ENCODE measurements at places on chromosomes 2 and 18.

DNA sequence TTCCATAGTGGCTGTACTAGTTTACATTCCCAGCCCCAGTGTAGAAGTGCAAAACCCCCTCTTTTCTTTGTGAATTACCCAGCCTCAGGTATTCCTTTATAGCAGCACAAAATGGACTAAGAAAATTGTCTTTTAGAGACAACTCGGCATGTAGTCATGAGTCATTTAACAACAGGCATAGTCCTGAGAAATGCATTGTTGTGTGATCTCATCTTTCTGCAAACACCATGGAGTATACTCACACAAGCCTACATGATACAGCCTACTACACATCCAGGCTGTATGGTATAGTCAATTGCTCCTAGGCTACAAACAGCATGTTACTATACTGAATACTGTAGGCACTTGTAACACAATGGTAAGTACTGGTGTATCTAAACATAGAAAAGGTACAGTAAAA is 44.4 kb upstream of the MBP start:
- DNase-seq, result no peak

- DNase-seq, result no peak
Observed at GRCh38 chr2:175478096-175478768, 296.7 kb upstream of the ATP5MC3 start.

DNA sequence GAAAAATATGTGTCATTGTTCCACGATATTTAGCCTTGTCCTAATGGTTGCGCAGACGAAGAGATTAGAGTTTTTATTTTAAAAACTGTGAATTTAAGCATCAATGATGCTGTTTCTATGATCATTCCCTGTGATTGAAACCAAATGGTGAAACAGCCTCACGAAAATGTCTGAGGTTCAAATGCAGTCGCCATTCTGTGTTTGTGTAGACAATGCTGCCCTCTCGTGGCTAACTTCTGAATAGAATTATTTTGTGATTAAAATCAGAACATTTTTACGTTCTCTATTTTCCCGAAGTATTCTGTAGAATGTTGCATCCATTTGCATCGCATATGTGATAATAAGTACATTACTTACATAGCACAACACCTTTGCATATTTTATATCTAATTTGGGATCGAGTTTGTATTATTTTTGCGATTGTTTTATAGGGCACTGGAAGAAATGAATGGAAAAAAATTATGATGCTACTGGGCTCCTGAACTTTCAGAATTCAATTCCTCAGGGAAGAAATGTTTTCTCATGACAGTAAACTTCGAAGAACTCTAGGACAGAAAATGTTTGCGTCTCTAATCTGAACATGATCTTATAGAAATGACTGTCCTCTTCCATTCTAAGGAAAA is 54.8 kb upstream of the CREB1 start:
- peak; percentile 42 for DNase-seq

- no peak for DNase-seq
Observed at GRCh38 chr2:1975060-1975459, 230.7 kb upstream of the PXDN start.

DNA sequence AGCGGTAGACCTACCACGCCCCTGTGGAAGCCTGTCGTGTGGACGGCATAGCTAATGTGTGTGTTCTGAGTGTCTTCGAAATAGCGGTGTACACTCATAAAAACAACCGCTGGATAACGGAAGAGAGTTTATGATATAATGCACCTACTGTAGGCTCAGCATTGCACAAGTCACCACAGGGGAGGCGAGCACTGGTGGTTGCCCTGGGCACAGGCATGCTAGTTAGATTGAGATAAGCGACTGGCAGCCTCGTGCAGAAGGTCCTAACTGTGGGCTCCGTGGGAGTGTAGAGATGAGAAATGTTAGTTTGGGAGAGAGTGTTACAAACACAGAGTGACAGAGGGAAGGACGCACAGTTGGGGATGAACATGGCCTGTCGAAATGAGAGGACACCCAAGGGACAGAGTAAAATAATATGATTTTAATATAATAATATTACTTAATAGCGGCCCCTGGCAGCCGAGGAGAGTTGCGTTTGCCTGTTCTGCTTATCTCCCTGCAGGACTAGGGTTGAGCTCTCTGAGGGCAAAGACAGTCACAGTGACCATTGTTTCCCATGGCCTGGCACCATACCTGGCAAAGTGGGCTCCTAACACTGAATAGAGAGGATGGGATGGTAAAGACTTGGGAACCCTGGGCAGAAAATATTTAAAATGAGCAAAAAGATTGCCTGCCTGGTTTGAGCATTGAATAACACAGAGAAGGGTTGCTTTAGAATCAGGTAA is 204.2 kb downstream of the GBX2 start:
- no peak for DNase-seq

DNA sequence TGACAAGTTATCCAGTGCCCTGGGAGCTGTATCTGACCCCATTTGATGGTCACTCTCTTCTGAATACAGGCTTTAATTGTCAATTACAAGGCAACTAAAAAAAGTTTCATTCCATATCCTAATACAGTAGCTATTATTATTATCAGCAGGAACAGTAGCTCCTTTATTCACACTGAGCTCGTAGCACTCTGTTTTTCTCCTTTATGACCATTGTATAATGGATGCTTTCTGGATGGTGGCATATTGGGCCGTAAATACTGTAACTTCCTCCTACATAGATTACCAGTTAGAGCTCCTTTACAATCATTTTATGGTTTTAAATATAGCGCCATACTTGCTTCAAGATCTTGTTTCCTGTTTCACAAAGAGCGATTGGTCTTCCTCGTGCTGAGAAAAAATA is 1040.3 kb downstream of the TSN start:
- DNase-seq, result no peak

GRCh38 chr2:238727585-238728329 is 120.1 kb upstream of the TWIST2 start:
- DNase-seq, result no peak

GRCh38 chr2:38514603-38515154 is 88.0 kb downstream of the HNRNPLL start:
- no peak for DNase-seq

DNA sequence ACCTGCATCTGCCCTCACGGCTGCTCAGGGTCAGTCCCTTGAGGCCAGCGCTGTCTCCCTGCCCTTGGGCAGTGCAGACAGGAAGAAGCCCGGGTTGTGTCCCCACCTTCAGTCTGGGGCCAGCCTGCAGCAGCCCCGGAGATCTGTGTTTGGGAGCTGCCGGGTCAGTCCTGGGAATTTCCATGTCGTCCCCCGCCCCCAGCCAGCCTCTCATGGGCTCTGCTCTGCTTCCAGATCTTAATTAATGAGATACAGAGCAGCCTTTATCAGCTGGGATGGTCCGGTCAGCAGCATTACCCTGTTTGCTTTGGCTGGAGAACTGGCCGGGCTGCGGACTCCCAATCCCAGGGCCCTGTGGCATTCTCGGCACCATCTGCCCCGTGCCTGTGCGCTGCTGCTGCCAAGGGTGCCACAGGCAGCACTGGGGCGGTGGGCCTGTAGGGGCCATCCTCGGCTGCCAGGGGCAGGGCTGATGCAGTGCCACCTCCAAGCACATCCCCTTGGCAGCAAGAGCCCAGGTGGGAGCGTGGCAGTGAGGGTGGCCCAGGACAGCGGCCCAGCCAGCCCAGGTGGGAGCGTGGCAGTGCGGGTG is 2.4 kb downstream of the BOK start:
- no peak for DNase-seq

All from iPS-NIHi11 (cell line).